NCI-H524 treated with DMSO at 0.1 percent for 48 hours (cell line): ENCODE measurements at places on chromosomes 7 and 10.

DNA sequence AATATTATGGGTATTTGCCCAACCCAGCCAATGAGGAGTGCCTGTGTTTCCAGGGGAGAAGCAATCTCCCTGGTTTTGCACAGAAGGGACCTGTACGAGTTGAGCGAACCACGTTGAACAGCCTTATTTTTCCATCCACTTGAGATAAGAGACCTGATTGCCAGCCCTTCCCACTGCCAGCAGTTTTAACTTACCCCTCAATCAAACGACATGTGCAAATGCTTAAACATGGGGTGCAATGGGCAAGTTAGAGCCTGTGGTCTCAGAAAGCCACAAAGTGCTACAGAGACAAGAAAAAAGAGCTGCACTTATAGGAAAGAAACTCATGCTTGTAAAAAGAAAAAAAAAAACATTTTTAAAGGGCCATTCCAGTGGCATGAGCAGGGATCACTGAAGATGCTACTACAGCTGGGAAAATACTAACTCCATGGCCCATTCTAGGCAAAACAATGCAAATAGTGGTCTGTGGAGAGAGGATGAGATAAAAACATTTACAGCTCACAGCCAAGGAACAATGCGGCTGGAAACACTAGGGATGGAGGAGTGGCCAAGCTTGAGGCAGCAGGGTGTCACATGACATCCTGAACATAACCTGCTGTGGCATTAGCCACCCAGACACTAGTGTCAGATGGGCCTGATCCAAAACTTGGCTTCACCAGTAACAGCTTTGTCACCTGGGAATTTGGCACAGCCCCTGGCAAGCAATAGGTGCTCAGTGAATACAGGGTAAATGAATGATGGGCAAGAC, 162.8 kb downstream of the ELMO1 start:
- no peak for DNase-seq

DNA sequence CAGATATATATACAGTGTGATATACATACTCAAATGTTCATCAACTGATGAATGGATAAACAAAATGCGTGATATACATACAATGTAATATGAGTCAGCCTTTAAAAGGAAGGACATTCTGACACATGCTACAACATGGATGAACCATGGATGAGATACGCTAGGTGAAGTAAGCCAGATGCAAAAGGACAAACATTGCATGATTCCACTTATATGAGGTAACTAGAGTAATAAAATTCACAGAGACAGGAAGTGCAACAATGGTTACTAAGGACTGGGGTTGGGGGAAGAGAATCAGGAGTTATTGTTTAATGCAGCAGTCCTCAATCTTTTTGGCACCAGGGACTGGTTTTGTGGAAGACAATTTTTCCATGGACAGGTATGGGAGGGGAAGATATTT, 47.3 kb upstream of the PIK3AP1 start:
- no peak for DNase-seq

- DNase-seq: no peak
These were observed 233.9 kb downstream of the FANK1 start for GRCh38 chr10:126130271-126130710.

- DNase-seq: no peak
These were observed 442.5 kb downstream of the XPNPEP1 start for GRCh38 chr10:109480836-109481235.

DNA sequence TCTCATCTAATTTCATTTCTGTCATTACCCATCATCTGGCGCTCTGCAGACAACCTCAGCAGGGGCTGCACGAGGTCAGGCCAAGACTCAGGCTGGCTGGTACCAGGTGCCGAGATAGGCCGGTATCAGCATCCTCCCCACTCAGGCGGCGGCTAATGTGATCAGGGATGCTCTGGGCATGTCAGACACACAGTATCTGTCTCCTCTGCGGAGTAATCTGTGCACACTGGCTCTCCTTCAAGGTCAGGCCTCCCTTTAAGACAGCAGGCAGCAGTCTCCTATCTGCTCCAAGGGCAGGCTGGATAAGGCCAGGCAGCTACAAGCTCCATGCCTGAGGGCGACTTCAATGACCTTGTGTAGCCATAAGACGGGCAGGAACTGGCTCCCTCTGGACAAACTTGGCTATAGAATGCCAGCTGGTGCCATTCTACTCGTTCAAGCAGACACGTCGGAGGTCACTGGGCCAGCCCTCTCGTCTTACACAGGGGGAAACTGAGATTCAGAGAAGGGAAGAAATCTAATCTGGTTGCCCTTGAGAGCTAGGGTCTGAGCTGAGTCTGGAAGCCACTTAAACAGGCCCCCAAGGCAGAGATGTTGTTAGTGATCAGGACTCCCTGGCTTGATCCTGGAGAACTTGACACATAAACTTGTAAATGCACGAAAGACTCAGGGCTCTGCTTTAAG, 59.3 kb downstream of the ARHGAP22 start:
- no peak for DNase-seq

DNA sequence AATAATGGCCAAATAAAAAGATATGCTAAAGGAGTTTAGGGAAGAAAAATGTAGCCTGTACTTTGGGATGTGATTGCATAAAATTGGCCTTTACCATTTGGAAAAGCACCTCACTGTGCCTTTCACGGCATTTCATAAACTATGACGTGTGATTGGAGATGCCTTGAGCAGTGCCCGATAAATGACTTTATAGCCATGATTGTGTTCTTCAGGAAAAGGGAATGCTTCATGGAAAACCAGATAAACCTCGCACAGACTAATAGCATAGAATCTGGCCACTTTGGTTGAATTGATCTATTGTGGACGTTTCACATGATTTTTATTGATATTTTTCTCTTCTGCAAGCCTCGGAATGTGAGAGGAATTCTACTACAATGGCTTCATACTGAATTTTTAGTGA, 502.0 kb upstream of the MKI67 start:
- no peak for DNase-seq

GRCh38 chr10:111360260-111360925, 283.6 kb downstream of the ADRA2A start:
- DNase-seq: no peak

DNA sequence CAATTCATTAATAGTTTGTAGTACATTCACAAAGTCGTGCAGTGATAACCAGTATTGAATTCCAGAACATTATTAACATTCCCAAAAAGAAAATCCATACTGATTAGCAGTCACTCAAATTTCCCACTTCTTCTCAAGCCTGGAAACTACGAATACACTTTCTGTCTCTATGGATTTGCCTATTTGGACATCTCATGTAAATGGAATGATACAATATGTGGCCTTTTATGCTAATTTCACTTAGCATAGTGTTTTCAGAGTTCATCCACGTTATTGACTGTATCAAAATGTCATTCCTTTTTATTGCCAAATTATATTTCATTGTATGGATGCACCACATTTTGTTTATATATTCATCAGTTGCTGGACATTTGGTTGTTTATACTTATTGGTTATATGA, 78.8 kb downstream of the STK31 start:
- DNase-seq: no peak
